ENCODE measurements at places on chromosomes 1 and 21.

- no peak for DNase-seq
Observed at GRCh38 chr1:34847094-34847493, 12.5 kb downstream of the SMIM12 start.

DNA sequence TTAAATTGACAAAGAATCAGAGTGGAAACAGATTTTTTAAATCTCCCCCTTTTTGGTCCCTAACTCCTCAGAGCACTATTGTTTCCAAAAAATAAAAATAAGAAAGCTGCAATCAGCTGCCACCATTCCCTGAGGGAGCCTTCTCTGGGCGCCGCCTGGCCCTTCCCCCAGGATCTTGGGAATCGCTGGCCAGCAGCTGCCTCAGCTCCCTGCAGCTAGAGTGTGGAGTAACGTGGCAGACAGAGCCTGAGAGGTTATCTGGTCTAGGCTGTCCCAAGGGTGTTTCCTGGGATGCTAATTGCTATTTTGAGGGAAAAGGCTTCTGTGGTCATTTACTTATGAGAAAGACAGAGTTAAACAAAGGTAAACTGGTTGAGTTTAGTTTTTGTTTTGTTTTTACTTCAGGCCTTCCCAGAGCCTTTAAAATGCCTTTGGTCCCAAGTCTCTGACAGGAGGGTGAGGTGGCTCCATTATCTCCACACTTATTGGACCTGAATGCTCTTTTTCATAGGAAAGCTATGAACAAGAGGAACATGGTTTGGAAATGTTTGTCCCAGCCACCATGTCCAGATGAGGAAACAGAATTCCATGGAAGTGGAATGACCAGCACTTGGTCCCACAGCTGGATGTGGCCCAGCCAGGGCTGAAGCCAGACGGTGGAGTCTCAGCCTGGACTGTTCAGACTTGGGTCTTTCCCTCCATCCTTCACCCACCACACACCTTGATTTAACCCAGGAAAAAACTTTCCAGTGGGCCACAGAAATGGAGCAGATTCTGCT, 14.1 kb upstream of the KIAA1614 start:
- DNase-seq, result no peak

DNA sequence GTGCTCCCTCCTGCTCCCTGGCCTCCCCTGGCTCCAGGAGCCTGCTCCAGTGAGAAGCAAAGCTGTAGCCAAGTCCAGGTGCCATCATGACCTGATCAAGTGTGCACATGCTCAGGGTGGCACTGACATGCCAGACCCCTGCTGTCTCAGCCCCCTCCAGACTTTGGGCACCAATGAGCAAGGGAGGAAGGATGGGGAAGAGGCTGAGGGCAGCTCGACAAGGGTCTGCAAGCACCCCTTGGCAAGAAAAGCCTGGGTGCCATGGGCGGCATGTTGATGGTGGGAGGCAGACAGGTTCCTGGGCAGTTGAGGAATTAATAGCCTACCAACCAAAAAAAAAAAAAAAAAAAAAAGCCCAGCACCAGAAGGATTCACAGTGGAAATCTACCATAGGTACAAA, 942.6 kb upstream of the PRMT6 start:
- DNase-seq, result no peak

DNA sequence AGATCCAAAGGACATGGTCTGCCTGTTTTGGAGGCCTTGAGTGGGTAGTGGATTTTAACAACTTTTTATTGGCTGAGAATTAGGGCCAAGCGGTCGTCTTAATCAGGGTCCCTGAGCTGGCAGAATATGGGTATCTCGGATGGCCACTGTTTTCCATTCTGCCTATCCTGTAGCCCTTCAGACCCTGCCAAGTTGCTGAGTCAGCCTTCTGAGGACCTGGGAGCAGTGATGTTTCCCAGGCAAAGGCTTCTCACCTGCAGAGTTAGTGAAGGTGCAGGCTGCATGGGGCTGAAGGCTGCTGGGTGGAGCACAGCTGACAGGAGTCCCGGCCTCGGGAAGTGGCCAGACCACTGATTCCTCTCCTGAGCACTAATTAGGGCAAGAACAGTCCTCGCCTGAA, 11.4 kb downstream of the RASSF5 start:
- DNase-seq, result no peak

DNA sequence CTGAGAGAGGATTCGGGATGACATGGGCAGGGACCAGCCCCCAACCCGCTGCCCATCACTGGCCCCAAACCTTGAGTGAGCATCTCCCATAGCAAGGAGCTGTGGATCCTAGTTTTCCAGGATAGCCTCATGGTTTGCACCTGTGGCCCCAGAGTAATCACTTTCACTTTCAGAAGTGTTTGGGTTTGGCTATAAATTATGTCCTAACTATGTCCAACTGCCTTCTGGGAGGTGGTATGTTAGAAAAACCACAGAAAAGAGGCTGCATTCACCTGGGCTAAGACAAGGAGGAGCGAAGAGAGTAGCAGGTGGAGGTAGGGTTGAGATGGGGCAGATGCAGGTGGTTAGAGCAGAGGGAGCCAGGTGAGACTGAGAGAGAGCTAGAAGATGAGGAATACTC, 19.4 kb upstream of the CLIC6 start:
- no peak for DNase-seq

GRCh38 chr1:29426701-29427279, 190.5 kb downstream of the PTPRU start:
- no peak for DNase-seq

GRCh38 chr1:108028841-108029388, 63.9 kb upstream of the VAV3 start:
- no peak for DNase-seq

GRCh38 chr1:95954585-95954984, 720.6 kb downstream of the RWDD3 start:
- no peak for DNase-seq

- DNase-seq, result no peak
Observed at GRCh38 chr1:78284354-78284753, 206.4 kb upstream of the PTGFR start.

- DNase-seq, result no peak
Observed at GRCh38 chr1:224791362-224791941, 138.0 kb upstream of the DNAH14 start.

- DNase-seq, result no peak
Observed at GRCh38 chr1:3476666-3477065, 22.2 kb downstream of the ARHGEF16 start.

- no peak for DNase-seq
Observed at GRCh38 chr1:76379506-76379905, 305.0 kb downstream of the ST6GALNAC3 start.

- no peak for DNase-seq
Observed at GRCh38 chr1:221834698-221835513, 93.0 kb upstream of the DUSP10 start.

DNA sequence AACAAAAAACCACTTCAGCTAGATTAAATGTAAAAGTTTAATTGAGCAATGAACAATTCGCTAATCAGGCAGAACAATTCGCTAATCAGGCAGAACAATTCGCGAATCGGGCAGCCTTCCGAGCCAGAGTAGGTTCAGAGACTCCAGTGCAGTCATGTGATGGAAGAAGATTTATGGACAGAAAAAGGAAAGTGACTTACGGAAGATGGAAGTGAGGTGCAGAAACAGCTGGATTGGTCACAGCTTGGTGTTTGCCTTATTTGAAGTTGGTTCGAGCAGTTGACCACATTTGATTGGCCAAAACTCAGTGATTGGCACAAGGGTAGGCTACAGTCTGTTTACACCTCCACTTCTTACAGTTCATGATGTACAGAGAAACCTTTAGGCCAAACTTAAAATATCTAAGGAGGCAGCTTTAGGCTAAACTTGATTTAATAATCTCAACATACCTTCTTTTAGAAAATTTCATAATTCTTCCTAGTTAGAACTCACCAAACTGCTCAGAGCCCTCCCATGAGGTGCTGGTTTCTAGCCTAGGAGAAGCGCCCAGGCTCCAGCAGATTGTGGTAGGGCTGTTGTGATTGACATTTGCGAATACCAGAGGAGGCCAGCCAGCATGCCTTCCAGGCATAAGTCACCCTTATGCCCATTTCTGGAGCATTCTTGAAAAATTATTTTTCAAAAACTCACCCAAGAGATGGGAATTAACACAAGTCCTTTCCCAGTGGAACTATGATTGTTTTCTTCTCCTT, 22.8 kb upstream of the KCNC4 start:
- no peak for DNase-seq

DNA sequence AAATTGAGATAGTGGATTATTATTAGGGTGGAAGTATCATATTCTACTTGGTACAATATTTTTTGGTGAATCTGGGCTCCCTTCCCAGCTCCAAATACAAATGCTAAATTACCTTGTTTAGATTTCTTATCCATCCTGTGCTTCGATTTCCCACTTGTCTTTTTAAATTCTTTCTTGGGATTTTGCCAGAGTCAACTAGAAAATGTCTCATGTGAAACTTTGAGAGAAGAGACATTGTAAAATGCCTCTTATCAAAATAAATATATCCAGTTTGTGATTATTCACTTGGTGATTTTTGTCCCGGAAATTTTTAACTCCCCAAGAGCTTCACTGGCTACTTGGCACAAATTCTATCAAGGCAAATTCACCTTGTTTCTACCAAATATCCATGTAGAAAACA, 202.0 kb downstream of the FMN2 start:
- DNase-seq, result no peak

GRCh38 chr1:67053535-67053784, 488 bp downstream of the SLC35D1 start:
- DNase-seq, result no peak

GRCh38 chr1:15703562-15703961, 19.4 kb downstream of the PLEKHM2 start:
- DNase-seq, result no peak

DNA sequence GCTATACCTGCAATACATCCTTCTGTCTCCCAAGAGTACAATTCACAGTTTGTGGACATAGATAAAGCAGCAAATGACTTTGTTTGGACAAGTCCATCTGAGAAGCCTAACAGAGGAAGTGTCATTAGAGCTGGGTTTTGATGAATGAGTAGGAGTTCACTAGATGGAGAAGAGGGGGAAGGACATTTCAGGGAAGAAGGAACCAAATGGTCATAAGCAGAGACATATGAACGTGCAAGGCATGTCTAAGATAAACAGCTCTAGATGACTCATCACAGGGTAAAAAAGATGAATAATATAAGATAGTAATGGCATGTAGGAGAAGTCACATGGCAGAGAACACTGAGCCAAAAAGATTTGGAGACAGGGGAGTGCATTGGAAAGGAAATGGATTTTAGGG, 54.5 kb downstream of the HMGB4 start:
- no peak for DNase-seq

DNA sequence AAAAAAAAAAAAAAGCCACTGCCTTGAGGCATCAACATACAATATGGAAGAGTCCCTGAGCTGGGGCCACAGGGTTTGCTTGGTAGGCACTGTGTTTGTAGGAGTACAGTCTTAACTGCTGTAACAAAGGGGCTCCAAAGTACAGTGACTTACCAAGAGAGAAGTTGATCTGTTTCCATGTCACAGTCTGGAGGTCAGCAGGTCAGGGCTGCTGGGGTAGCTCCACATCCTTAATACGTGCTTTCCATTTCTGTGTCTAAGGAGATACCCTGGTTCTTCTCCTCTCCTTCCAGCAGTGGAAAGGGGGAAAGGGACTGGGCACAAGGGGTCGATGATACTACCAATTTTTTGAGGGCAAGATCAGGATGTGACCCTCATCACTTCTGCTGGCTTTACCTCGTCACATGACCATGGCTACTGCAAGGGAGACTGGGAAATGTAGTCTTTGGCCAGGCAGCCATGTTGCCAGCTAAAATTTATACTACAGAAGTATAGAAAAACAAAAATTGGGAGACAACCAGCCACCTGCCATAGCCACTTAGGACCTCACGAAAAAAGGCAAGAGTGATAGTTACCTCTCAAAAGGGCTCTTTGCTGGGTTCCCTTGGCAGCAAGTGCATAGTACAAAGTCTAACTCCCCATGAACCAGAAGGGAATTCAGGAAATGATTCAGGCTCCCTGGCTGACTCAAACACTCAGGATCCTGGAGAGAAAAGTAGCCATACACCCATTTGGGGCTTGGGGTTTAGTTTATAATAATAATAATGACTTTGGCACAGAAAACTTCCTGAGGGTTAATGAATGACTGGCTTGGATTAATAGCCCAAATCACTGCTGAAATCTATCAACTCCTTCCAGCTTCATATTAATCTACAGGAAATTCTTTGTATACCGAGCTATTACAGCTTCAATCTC, 52.7 kb upstream of the ATP5PO start:
- no peak for DNase-seq

DNA sequence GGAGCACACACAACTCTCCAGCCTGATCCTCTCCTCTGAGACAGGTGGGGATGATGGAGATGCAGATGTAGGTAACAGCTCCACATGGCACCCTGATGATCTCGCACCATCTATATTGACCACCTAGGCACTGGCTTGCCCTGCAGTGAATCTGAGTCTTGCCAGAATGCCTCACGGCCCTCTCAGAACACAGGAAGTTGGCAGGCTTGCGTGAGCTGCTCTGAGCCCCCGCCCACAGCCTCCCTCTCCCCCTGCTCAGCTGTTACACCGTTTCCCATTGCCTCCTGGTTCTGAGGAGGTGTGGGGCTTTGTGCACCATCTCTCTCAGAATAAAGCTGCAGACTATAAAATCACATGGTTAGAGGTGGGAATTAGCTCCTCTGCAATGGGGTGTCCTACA, 48.0 kb downstream of the URB2 start:
- DNase-seq, result no peak

- no peak for DNase-seq
Observed at GRCh38 chr1:47424336-47424982, 8.4 kb downstream of the FOXE3 start.

DNA sequence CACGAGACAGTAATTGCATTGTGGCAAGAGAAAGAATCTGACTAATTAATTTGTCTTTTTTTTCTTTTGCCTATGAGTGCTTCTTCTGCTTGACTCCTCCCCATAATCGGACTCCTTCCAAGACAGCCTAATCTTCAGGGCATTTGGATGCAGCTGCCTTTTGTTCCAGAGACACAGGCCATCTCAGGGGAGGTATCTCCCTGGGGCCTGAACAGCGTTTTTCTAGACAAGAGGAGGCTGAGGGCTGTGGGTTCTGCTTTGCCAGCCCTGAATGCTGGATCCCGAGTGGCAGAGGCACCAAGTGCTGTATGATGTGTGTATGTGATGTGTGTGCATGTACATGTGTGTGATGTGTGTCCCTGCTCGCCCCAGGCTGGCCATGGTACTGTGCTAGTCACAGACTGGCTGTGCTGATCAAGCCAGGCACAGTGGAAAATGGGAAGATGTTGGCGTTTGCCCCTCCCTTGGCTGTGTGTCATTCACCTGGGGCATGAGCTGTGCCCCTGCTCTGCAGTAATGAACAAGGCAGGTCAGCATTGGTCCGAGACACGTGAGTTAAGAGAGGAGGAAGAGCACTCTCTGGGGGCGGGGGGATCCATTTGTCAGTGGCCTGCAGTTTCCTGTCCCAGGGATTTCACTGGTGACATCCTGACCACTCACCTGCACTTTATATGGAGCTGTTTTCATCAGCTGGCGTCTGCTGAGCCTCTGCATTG, 77.2 kb downstream of the ADARB1 start:
- peak; percentile 36 for DNase-seq

DNA sequence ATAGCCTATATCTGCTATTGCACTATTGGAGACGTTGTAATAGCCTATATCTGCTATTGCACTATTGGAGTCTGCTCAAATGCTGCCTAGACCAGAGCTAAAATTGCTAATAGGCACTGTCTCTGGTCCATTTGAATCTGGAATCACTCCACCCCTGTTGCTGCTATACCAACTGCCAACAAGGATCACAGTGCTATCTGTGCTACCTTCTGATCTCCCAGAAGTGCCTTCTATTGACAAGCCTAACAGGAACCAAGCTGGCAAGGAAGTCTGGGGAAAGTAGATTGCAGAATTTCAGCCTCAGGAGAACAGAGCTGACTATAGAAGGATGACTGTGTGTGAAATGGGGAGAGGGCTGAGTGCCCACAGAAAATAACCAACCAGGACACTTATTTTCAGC, 15.9 kb downstream of the RWDD3 start:
- DNase-seq, result no peak

GRCh38 chr1:84164567-84165021, 20.5 kb downstream of the PRKACB start:
- no peak for DNase-seq
